Stimulated activated CD8-positive, alpha-beta memory T cell treated with anti-CD3 and anti-CD28 coated beads, Interleukin-7, amount 100 ng/mL, for 4 hours (primary cell): ENCODE measurements at places on chromosomes 11 and 22.

- DNase-seq: no peak
These were observed 2.2 kb upstream of the C11orf16 start for GRCh38 chr11:8934742-8935488.

DNA sequence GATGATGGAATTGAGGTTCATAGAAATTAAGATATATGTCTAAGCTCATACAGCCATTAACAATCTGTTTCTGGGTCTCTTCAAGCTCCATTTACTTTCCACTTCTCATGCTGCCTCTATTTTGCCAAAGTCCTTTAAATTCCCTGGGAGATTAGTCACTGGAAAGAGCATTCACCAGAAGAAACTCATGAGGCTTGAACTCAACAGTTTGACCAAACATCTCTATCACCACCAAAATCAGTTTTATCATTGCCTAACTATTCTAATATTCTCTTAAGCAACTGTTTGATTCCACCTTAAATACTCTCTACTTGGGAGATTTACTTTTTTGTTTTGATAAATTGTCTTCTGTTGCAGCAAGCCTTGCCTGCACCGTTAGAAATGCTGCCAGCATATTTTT is 881.3 kb downstream of the KCNA4 start:
- no peak for DNase-seq

DNA sequence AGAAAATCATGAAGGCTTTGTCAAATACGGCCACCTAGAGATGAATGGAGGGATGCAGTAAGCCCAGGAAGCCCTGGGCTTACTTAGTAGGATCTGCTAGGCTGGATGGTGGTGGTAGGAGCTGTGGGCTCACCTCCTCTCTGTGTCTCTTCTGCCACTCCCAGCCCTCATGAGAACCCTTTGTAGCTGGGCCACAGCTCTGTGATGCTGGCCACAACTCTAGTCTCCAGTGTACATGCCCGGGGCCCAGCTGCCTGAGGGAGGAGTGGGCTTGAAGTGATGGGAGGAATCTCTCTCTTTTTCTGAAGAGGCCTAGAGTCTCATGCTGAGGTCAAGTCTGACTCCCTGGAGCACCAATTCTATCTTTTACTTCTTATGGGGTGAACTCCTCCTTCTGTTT is 32.4 kb upstream of the SYT13 start:
- no peak for DNase-seq

- no peak for DNase-seq
These were observed 89.0 kb downstream of the RRAS2 start for GRCh38 chr11:14269692-14270573.

DNA sequence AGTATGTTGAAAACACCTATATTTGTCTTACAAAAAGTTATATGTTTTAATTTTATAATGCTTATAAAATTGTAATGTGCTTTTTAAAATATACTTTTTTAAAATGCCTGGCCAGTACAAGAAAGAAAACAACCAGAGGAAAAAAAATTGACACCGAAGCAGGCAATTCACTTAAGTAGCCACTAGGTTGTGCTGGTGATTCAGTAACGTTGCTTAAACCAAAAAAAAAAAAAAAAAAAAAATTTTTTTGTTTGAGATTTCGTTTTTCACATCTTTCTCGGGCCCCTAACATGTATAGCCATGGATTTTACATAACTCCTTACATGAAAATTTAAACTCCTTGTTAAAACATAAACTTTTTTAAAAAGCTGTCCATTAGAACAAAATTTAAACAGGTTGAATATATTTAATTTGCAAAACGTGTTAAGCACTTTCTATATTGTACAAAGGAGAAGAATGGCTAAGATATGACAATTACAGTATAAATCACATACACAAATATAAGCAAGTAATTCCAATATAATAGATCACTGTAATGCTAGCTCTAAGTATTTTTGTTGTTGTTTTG is 9.2 kb downstream of the OR8B4 start:
- DNase-seq: no peak

- peak; percentile 76 for DNase-seq
These were observed 6.9 kb downstream of the CDC42EP1 start for GRCh38 chr22:37566903-37567798.

DNA sequence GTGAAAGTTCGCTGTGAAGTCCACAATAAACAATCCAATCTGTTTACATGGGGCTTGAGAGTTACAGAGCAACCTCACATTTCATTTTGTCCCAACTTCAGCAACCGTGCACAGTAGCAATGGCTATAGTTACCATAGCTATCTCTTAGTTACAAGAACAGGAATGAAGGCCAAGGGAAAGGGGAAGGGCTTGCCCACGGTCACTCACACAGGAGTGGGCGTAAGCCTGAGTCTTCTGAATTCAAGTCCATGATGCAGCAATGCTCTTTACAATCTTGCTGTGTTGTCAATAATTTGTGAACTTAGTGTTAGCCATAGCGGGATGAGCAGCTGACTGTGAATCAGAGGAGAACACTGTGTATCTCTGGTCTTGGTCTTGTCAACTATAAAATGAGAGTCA is 102.9 kb downstream of the ADAMTS15 start:
- DNase-seq: no peak

GRCh38 chr11:77542296-77542695 is 47.5 kb upstream of the AQP11 start:
- no peak for DNase-seq

DNA sequence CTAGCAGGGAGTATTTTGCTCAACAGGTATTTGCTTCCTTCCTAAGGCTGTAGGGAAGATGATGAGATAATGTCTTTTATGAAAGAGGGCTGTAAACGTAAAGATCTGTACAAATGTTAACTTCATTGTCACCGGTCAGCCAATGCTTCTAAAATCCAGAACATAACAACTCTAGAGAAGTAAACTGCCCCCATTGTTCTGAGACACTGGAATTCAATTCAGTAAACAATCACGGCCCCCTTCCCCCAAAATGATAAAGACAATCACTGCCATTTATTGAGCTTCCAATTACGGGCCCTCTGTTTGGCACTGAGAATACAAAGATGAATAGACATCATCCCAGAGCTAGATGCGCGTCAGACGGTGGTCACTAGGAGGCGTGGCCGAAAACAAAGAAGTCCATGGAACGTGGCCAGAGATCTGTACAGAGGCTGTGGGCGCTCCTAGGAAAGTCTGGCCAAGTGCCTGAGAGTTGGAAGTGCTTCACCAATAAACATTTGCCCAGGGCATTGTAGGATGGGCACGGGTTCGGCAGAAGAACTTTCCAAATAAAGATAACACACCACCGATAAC is 576 bp downstream of the TMEM258 start:
- DNase-seq: no peak

GRCh38 chr11:25566298-25567200 is 765.4 kb upstream of the ANO3 start:
- no peak for DNase-seq

- no peak for DNase-seq
These were observed 19.2 kb upstream of the TUB start for GRCh38 chr11:8061555-8062428.

DNA sequence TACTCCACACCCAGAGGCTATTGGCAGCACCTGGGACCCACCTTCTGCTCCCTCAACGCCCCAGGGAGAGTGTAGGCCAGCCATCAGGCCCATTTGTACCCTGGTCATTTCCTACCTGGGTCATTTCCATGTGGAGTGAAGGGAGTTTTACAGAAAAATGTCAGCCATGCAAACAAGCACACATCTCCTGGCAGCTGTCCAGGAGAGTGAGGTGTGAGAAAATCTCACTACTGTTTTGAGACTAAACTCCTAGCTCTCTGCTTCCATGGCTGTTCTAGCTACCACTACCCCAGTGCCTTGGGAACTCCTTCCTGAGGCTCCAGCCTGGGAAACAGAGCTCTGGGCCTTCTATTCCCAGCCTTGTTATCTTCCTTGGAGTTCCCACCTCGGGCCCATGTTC is 2.8 kb upstream of the TMPRSS13 start:
- no peak for DNase-seq

GRCh38 chr11:111938687-111939160 is 1.6 kb downstream of the DIXDC1 start:
- DNase-seq: no peak

- no peak for DNase-seq
These were observed 26.3 kb downstream of the MEI1 start for GRCh38 chr22:41725510-41726110.

DNA sequence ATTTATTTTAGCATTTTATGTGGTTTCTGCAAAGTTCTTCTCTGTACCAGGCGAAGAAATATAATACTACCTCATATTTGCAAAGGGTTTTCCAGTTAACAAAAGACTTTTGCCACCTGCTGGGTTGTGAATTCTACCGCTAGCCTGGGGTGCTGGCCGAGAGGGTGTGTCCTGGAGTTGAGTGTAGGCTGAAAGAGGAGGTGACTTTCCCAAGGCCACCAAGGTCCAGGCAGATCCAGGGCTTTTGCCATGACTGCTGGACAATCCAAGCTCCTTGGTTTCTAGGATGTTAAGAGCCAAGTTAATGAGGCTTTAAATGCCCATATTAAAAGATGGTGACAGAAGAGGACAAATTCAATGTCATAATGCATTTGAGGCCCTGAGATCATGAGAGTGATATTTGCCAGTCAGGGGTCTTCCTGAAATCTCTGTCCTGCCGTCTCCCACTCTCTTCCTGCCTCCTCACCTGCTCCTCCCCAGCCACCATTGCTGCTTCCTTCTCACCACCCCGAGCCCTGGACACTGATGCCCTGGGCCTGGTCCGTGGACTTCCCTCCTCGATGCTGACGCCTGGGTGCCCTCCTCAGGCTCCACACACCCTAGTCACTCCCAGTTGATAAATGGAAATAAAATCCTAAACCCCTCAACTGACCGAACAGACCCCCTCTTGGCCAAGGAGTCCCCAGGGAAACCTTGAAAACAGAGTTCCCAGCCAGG is 825.6 kb downstream of the TBC1D22A start:
- no peak for DNase-seq

DNA sequence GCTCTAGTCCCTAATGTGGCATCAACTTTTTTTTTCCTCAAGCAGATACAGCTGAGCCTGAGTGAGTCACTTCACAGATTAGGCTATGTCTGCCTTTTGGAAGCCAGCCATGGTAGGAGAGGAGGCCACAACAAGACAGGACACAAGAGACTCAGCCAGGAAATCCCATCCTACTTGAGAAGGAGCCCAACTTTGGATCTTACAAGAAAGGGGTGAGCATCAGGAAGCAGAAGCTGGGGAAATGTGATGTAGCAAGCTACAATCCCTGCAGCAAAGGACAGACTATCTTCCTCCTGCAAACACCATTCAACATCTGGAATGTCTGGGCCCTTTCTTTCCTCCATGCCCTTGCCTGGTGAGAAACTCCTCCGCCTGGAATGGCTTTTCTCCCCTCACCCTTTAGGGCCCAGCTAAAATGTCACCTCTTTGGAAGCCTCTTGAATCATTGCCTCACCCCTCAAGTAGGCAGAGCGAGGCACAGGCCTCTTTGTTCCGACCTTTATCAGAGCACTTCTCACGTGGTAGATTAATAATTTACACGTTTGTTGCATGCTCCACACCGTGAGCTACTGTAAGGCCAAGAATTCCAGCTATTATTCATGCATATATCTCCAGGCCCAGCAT is 156.4 kb upstream of the PITPNB start:
- DNase-seq: no peak

DNA sequence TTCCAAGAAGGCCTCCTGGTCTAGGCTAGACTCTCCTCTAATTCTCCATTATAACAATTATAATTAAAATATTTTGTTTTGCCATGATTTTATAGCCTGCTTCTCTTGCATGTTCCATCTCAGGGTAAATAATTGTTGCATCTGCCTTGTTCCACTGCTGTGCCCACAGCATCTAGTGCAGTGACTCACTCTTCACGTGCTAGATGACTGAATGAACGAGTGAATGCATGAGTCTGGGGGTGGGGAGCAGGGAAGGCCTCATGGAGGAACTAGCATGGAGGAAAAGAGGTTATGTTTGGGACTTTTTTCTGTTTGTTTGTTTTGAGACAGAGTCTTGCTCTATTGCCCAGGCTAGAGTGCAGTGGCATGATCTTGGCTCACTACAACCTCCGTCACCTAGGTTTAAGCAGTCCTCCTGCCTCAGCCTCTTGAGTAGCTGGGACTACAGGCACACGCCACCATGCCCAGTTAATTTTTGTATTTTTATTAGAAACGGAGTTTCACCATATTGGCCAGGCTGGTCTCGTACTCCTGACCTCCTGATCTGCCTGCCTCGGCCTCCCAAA is 5.2 kb upstream of the OAF start:
- DNase-seq: no peak

DNA sequence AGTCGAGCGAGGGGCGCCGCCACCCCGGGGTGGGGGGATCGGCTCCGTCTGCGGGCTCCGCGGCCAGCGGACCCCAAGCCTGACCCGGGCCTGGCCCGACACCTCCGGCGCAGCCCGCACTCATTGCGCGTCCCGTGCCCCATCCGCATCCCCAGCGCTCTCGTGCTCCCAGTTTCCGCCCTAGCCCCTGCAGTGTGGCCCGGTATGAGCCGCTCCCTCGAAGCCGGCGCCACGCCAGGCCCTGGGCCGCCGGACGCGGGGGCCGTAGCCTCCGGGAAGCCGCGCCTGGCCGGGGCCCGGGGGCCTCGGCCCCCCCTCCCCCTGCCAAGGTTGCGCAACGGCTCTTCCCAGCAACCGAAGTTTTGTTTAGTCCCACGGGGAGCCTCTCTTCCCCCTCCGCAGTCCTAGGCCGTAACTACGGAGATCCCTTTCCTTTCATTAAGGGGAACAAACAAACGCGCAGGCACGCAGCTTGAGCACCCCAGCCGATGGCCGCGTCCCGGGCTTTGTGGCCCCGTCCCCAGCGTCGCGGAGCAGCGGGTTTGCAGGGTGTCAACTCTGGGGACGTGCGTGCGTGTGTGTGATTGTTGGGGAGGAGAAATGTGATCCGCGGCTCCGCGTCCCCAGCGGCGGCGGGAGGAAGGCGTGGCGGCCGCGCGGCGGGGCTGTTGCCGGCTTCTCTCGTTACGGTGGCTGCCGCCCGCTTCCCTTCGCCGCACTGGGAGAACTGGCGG is 883 bp downstream of the HIPK3 start:
- DNase-seq: peak; percentile 67

DNA sequence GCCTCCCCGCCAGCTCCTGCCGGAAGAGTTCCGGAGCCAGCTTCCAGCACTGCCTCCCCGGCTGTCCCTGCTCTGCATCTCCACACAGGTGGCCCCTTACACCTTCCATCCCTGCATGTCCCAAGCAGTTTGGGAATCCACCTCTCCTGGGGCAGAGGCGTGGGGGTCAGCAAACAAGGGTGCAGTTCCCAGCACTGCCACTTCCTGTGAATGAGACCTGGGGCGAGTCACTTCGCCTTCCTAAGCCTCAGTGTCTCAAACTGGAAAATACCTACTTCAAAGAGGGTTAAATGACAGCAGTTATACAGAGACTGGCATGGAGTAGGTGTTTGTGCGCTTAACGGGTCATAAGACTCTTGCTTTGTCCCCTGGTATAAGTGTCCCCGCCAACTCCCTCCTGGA is 5.2 kb downstream of the CYTH4 start:
- no peak for DNase-seq
